CD4-positive, alpha-beta T cell treated with Interleukin-10 for 1 hour (primary cell): ENCODE measurements at places on chromosomes 3 and 15.

DNA sequence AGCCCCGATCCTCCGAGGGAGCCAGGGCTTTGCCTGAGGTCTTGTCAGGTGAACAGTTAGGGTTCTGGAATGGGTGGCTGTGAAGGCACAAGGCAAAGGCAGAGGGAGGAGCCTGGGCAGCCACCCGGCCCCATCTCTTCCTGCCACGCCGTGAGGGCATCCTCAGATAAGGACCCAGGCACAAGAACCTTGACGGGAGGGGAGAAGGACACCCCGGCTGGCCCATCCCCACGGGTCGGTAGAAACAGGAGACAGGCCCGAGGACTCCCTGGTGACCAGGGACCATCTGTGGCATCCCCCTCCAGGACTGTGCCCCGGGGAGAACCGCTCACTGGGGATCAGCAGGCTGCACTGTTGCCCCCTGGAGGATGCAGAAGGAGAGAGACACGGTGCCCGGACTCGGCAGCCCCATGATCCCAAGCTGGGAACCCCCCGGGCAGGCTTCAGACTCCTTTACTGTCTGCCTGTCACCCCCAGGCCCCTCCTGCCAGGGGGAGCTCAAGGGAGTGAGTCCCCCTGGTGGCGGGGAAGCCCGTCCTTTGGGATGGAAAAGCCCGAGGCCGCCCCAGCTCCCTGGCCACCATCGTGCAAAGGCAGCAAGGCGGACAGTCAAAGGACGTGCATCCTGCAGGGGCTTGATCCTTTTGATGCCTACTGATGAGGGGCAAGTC, 12.3 kb upstream of the PCSK6 start:
- DNase-seq, result peak; percentile 39

DNA sequence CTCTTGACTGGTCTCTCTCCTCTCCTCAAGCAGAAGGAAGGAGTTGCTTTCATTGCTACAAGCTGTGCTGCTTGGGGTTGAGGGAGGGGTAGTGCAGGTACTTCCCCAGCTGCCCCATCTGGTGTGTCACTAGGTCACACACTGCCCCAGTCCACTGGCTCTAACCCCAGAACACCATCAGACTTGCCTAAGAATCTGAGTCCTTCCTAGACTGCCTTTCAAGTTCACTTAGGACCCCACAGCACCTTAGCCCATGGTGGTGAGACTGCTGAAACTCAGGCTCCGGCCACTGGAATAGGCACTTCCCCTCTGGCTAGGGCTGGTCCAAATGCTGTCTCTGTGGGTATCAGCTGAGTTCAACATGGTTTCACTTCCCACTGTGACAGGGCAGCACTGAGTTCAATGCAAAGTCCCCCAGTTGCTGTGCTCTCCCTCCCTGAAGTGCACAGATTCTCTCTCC, 279.7 kb upstream of the GOLGA6L4 start:
- DNase-seq, result no peak

DNA sequence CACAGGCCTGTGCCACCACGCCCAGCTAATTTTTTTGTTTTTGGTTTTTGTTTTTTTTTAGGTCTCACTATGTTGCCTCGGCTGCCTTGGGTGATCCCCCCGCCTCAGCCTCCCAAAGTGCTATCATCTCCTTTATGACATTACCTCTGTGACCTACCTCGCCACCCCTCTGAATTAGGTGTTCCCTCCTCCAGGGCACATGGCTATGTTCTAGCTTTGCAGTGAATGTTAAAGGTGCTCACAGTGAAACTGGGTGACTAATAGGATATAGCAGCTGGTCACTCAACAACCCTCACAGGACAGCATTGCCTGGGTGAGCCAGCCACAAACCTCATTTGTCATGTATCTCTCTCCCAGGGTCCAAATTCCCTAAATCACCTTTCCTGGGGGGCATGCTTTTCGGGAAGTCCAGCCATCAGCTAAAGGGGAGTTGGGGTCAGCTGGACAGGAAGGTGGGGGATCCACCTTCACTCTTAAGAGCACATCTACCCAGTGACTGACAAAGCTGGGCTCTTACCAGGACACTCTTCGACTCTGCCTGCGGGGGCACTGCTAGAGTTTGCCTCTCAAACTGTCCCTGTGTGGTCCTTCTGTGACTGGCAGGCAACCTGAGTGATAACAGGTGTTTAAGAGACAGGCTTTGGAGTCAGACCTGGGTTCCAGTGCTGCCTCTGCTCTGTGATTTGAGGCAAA, 1.6 kb upstream of the TTLL3 start:
- peak; percentile 63 for DNase-seq

GRCh38 chr15:73426323-73426994, 16.5 kb upstream of the REC114 start:
- DNase-seq, result no peak

DNA sequence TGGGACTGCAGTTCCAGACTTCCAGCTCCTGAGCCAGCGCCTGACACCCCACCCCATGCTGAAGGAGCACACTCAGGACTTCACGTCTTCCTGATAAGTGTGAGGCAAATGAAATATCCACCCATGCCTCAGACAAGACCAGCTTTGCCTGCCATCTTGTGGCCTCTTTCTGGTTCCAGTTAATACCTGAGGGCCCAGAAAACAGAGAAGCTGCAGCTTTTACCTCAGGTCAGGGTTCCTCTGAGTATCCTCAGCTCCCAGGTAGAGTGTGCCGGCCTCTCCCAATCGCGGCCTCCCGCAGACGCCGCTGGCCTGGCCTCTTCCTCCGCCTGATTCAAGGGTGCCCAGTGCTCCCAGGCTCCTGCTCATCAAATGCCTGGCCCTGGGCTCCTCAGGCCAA, 5.1 kb upstream of the KLHL6 start:
- DNase-seq, result peak; percentile 28

- no peak for DNase-seq
These were observed 12.6 kb downstream of the SLC24A1 start for GRCh38 chr15:65634356-65634755.

GRCh38 chr3:6262010-6262409, 598.9 kb upstream of the GRM7 start:
- DNase-seq, result no peak

- DNase-seq, result no peak
These were observed 100.3 kb downstream of the FRMD5 start for GRCh38 chr15:44094781-44095180.

DNA sequence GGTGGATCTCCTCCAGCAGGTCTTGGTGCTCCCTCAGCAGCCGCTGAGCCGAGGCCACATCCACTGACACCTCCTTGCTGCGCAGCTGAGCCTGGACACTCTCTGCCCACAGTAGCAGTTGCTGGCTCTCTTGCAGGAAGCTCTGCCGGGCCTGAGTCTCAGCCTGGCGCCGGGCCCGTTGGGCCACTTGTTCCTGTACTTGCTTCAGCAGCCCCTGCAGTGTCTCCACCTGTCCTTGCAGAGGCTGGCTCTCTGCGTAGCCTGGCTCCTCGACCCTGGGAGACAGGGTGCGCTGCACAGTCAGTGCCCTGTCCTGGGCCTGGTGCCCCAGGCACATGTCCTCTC, 15.5 kb downstream of the SPTBN5 start:
- no peak for DNase-seq

DNA sequence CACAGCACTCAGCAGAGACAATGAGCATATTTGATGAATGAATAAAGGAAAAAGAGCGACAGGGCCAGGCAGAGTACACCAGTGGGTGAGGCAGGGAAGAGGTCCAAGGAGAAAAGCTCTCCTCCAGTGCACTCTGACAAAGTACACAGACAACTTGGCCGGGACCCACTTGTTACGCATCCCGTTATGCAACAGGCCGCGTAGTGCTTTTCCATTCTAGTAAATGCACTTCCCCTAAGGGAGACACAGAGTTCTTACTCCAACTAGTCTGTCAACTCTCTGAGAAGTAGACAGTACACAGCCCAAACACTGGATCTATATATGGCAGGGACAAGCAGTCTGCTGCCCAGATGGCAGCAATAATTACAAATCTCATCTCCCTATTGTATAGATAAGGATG, 18.5 kb downstream of the LARP6 start:
- no peak for DNase-seq

- no peak for DNase-seq
These were observed 171.1 kb upstream of the STT3B start for GRCh38 chr3:31361371-31362273.

- DNase-seq, result no peak
These were observed 183.6 kb downstream of the MBNL1 start for GRCh38 chr3:152452318-152452717.

GRCh38 chr3:34464646-34465045, 666.2 kb downstream of the PDCD6IP start:
- no peak for DNase-seq

DNA sequence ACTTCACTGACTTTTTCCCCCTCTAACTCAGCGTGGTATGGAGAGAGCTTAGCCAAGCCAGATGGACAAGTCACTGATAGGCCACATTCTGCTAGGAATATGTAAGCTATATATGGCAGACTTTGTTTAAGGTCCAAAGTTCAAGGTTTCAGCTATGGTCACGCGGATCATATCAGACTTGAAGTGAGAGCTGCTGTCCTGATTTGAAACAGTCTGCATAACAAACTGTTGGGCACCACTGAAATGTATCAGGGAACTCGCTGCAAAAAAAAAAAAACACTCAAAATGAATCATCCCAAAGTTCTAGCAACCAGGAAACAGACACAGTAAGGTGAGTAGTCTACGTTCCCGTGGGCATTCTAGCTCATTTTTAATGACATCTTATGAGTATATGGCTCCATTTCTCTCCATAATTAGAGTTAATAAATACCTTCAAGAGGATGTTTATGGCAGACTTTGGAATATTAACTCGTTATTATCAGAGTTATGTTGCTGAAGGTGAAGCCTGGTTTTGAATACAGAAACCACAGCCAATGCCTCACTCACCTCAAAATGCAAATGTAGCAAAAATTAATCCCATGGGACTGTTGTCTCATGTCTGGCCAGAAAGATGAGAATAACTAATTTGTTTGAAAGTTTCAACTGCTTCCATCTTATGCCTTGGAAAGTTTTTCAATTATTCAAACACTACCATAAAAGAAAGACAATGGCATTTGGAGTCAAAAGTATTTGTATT, 12.3 kb downstream of the DPH3 start:
- no peak for DNase-seq

DNA sequence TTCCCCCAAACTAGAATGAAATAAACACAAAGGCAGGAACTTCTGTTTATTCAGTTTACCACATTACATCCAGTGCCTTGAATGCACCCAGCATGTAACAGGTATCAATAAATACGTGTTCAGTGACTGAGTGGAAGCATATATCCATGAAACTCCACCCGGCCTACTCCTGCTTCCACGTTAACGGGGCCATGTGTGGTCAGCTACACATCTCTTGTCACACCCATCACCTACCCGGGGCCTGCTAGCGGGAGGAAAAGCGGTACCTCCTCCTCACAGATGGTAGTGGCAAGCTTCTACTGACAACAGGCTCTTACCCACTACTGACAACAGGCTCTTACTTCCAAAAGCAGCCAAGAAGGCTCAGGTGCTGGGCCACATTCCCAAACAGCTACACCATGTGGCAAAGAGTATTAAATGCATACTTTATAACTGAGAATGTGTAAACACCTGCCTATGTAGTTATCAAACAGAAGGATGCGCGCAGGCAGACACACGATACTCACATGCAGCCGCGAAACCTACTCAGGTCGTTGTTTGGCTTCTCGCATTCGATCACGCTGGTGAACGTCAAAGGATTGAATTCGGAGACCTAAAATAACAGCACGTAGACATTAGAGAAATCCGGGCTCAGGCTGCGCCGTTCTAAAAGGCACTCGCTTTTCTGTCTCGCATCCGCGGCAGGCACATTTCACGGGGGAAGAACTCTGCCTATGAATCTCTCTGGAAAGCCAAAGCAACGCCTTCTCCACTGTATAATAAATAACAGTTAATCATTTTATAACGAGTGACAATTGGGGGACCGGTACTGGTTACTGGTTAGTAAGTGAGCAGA, 127.4 kb downstream of the ATP10A start:
- no peak for DNase-seq
